ENCODE measurements at places on chromosomes 7 and 10.

- DNase-seq: peak; percentile 64
Observed at GRCh38 chr7:98400542-98401340, at the start of gene BAIAP2L1. TSS of gene BAIAP2L1 (minus strand) at chr7:98401090. CDS start at chr7:98400852, 238 bp downstream.

- DNase-seq: no peak
Observed at GRCh38 chr10:35058134-35058533, 32.0 kb downstream of the CUL2 start.

DNA sequence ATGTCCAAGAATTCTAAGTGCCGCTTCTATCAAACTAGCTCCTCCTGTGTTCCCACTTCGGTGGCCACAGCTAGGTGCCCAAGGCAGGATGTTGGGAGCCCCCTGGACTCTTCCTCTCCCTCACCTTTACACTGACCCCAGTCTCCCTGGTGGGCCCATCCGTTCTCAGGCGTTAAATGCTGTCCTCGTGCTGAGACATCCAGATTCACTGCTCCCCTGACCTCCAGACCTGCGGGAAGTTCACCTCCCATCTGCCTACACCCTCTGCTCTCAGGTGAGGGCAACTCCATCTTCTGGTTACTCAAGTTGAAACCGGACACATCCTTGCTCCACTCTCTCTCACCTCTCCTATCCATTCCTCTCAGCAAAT lies 114.3 kb downstream of the ARHGAP22 start:
- no peak for DNase-seq

- no peak for DNase-seq
Observed at GRCh38 chr7:93623816-93624215, 49.3 kb upstream of the CALCR start.

- no peak for DNase-seq
Observed at GRCh38 chr10:43029043-43029442, 47.8 kb upstream of the RET start.

- no peak for DNase-seq
Observed at GRCh38 chr10:125165584-125166573, 5.5 kb upstream of the CTBP2 start.

DNA sequence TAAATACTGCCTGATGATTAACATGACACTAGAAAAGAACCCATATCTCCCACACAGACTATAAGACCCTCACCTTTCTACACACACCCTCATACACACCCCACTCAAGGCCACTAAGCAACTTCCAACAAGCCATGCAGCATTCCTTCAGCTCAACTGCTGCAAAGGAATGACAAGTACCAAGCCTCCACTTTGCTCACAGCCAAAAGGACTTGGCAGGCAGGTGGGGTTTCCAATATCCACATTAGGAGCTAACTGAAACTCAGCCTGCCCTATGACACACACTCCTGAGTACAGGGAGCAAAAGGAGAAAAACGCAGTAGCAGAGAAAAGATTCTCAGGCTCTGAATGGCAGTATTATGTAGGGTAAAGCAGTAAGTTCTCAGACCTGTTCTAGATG lies 13.4 kb downstream of the USP54 start:
- no peak for DNase-seq
